ENCODE measurements at places on chromosomes 6 and 20.
A peak's percentile ranks its signal among the peaks of the same experiment; 100 is the strongest.

DNA sequence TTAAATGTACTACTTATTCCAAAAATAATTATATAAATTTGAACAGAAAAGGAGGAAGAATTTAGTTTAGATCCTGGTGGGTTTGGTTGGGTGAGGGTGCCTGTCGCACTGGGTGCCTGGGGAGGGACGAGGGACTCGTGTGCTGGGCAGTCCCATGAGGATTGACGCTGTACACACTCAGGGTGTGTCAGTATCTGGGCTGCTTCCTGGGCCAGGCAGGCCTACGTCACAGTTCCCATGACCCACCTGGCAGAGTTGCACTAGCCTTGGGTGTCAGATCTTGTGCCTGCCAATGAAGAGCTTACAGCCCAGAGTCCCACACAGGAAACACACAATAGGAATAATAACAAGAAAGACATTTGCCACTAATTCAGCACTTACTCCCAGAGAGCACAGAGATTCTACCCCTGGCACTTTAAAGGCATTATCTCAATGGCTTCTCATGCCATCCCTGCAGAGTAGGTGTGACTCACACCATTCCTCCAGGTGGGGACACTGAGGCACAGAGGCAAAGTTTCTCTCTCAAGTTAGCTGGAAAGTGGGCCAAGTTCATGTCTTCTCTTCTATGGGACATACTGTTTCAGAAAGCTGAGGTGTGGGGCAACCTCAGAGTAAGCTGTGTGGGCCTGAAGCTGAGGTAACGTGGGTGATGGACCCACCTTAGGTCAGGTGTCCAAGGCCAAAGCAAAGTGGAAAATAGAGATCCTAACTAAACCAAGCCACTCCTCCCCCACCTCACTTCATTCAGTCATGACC, 1.3 kb upstream of the SDCBP2 start:
- no peak for DNase-seq

DNA sequence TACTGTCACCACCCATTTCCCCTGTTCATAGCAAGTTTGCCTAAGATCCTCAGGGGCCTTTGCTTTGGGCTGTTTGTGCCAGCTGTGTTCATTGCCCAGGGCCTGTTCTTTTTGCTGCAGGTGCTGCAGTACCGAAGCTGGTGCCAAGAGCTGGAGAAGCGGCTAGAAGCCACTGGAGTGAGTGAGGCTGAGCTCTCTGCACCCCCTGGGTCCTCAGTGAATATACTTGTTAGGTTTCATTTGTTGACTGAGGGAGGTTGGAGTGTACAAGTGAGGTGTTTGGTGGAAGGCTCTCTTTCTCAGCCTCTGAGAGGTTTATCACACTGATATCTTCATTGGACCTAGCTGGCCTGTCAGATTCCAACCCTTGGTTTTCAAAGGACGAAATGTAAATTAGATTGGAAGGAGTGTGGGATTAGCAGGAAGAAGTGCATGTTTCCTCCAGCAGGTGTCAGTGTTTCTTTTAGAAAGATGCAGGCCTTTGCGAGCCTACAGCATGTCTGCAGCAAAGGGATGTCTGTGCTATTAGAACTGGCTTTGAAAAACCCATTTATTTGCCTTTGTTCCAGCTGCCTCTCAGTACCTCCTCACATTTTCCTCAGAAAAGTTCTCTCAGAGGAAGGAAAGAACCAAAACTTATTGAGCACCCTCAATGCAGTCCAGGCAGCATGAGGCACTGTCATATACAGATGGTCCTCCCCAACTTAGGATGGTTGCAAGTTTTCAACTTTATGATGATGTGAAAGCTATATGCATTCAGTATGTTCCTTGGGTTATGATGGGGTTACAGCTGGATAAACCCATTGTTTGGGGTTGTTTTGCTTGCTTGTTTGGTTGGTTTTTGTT, 8.3 kb downstream of the CEP250 start:
- DNase-seq, result peak; percentile 61

DNA sequence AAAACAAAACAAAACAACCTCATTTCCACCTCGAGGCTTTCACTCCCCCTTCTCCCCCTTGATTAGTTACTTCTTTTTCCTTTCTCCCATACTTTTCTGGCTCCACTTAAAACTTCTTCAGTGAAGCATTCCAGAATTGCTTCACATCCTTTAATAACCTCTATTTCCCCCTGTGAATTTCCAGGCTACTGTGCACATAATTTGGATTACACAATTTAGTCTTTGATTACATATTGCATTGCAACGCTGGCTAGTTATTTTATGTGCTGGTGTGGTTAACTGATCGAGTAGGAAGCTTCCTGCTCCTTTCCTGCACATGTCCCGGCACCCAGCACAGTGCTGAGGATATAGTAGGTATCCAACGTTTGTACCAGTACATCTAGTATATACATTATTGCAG, 28.1 kb upstream of the EEF1E1 start:
- DNase-seq, result peak; percentile 51

DNA sequence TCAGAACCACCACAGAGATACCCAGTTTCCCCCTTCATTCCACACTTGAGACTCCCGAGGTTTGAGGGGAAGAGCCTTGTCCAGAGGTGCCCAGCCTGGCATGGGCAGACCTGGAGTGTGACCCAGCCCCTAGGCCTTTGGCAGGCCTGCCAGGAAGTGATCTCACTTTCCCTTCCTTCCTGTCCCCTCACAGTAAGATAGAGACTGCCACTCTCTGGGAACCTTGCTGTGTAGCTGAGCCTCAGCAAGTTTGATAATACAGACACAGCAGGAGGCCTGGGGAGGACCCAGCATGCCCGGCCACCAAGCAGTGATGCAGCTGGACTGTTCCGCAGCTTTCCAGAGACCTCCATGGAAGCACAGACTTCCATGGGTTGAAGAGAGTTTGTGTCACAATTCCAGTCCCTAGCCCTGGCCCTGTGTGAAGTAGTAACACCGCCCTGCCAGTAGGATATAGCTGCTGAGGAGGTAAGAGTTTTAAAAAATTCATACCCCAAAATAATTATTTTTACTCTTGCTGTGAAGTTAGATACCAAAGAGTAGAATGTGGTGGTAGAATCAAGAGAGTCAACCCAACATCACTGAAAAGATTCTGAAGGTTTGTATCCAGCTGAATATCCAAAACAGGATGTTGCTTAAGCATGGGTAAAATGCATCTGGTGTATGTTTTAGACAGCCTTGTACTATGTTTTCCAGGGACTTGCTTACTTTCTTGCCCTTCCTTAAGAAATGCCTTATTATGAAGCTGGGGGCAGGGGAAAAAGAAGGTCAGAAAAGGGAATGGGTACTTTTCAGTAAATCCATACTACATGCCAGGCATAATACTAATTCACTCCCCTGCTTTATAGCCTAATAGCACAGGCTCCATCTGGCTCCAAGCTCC, 16.3 kb downstream of the PKIG start:
- DNase-seq, result no peak

DNA sequence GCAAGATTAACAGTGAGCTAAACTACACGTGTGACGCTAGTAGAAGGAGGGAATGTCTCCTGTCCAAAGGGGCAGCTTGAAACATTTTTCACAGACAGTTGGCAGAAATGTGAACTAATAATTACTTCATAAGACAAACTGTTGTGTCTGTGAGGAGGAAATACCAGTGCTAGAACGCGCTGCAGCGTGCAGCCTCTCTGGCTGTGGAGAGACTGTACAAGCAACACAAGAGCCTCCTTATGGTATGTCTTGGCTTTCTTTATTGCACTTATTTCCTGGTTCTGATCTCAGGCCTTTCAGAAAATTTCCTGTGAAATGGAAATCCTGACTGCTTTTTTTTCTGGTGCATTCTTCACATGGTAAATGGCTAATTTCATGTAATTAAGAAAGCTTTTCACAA, 25.3 kb upstream of the TIAM2 start:
- no peak for DNase-seq

GRCh38 chr6:82917346-82918064, 148.1 kb downstream of the UBE3D start:
- DNase-seq, result no peak

GRCh38 chr6:136546331-136546730, 3.9 kb downstream of the MAP7 start:
- no peak for DNase-seq

DNA sequence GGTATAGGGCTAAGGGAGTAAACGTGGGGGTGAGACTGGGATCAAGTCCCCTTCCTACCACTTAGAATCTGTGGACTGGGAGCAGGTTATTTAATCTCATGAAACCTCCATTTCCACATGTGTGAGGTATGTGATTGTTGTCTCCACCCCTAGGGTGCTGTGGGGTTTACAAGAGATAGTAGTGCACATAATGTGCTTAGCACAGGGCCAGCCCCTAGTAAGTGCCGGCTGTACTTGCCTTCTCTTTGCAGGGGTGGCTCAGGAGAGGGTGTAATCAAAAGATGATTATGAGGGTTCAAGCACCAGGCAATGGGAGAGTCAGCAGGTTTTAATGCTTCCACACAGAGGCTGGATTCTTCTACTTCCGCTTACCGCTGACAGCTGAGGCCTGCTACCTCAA, 6.9 kb downstream of the NT5E start:
- DNase-seq, result no peak

DNA sequence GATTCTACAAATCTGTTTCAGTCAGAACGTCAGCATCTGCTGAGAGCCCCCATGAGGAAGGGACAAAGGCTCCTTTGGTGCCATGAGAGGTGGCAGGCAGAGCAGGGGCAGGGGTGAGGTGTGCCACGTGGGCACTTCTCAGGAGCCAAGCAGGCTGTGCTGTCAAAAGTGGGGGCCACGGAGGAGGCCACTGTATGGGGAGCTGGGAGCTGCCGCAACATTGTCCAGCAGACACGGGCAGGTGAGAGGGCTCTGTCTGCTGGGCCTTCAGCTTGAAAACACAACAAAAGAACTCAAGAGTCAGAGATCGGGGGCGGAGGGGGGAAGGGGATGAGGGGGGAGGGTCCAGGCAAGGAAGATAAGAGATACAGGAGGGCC, 21.6 kb upstream of the FOXP4 start:
- no peak for DNase-seq

- DNase-seq, result no peak
Observed at GRCh38 chr6:1749041-1749440, 139.3 kb downstream of the FOXC1 start.

GRCh38 chr6:23027281-23027680, 457.9 kb downstream of the HDGFL1 start:
- no peak for DNase-seq

DNA sequence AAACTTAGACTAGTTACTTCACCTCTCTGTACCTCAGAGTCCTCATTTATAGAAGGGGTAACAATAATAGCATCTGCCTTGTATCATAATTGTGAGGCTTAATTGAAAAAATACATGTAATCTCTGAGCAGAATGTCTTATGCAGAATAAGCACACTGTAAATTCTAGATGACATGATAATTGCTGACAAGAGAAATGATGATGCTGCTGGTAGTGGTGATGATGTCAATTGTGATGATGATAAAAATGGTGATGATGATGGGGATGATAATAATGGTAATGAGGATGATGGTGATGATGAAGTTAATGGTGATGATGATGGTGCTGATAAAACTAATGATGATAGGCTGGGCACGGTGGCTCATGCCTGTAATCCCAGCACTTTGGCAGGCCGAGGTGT, 346.1 kb upstream of the CDH4 start:
- no peak for DNase-seq

DNA sequence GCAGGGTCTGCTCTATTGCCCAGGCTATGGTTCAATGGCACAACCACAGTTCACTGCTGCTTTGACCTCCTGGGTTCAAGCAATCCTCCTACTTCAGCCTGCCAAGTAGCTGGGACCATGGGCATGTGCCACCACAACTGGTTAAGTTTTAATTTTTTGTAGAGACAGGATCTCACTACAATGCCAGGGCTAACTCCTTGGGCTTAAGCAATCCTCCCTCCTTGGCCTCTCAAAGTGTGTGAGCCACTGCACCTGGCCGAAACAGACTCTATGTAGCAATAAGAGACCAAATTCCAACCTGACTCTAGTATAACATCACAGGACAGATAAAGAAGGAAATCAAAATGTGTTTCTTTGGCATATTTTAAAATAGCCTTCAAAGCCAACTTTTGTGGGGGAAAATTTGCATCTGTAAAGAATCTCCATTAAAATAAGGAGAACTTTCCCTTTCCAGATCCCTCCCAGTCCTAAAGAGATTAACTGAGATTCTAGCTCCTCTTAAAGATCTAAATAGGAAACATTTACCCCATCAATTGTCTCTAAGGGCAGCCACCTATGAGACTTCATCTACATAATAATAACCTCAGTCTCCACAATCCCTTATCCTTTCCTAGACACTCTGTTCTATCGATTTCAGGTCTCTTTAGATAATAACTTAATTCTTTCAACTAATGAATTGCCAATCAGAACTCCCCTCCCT, 94.7 kb upstream of the PLCB4 start:
- DNase-seq, result no peak

DNA sequence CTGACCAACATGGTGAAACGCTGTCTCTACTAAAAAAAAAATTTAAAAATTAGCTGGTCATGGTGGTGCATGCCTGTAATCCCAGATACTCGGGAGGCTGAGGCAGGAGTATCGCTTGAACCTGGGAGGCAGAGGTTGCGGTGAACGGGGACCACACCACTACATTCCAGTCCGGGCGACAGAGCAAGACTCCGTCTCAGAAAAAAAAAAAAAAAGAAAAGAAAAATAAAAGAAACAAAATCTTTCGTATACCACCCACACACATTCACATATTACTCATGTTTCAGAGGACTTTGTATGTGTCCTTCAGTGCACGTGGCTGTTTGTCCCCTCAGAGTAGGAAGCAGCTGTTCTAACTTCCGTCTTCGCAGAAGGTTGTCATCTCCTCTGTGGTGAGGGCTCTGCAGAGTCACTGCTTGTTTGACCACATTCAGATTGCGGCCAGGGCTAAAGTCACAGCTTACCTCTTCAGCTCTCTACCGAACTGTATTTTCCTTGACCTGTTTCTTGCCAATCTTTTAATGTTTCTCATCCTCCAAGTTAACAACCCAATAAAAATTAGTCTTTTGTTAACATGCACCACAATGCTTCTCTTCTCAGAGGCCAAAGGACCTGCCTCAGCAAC, 36.6 kb upstream of the HIVEP1 start:
- DNase-seq, result no peak

GRCh38 chr6:125101631-125102030, 51.9 kb upstream of the TPD52L1 start:
- DNase-seq, result no peak

GRCh38 chr20:47406849-47407682, 50.6 kb upstream of the ZMYND8 start:
- DNase-seq, result no peak

- no peak for DNase-seq
Observed at GRCh38 chr6:51949526-51949925, 137.9 kb downstream of the PKHD1 start.

DNA sequence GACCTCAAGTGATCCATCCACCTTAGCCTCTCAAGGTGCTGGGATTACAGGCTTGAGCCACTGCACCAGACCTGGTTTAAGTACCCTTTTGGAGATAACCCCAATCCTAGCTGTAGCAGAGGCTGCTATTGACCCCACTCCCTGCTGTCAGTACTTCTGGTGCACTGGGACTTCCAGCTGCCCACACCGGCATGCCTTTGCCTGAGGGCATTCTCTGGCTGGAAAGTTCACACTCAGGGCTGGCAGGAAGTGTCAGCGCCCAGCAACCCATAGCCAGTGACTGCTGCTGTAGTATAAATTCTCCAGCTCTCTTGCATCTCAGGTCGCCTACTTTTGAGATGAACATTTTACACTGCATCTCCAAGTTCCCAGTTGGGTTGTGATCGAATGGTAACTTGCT, 75.3 kb downstream of the UTRN start:
- DNase-seq, result no peak

Measured in HCEC 1CT (cell line).